ENCODE measurements at places on chromosomes 1 and 21. TPM values are rescaled to one million over a fixed set of nuclear protein-coding genes. Genes with fewer than 3 reads are reported as not detected.

Gene SOD1
- polyA plus RNA-seq: 123 TPM

Gene GBP5
- polyA plus RNA-seq: 1.4 TPM

Gene PLEKHN1
- polyA plus RNA-seq: 1.3 TPM

DNA sequence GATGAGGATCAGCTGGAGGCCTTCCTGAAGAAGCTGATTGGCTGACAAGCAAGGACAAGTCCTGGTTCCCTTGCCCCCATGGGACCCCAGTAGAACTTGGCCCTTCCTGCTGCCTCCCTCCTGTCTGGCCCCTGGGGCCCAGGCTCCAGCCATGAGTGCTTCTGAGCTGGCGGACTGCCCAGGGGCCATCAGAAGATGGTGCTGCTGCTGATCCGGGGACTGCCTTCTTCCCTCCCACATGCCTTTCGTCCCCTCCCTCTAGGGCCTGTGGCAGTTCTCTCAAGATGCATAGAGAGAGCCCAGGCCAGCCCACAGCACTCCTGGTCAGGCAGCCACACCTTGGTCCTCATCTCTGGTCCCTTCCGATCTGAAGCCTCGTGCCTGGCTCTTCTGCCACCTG is 57.9 kb upstream of the PRKACB start:
- no peak for DNase-seq

GRCh38 chr21:29664615-29665014 is 275.2 kb downstream of the GRIK1 start:
- DNase-seq: no peak

- no peak for DNase-seq
Measured at GRCh38 chr1:109761227-109762038, 2.3 kb downstream of the EPS8L3 start.

All from muscle of leg (tissue), 16 donors.